Endothelial cell (in vitro differentiated cells): ENCODE measurements at places on chromosomes 7 and 10. TPM values are rescaled to one million over a fixed set of nuclear protein-coding genes. Genes with fewer than 3 reads are reported as not detected.

The ZNF365 gene
- total RNA-seq = not detected

The TMEM213 gene
- total RNA-seq = not detected

The PHYHIPL gene
- total RNA-seq = 0.69 TPM

The PARP12 gene
- 14.5 TPM for total RNA-seq

The LRMDA gene
- 19.4 TPM for total RNA-seq

- peaks cover 15% of the 10 kb centered on the region for H3K27me3 ChIP-seq
- H3K4me1 ChIP-seq = no peaks in the 10 kb centered on the region
- no peak for DNase-seq
Measured at GRCh38 chr7:449324-450019, 70.2 kb downstream of the PDGFA start.

- peaks cover 3% of the 10 kb centered on the region for H3K27me3 ChIP-seq
- H3K4me3 ChIP-seq = no peak overlapping the region
- no peak for DNase-seq
- H3K4me1 ChIP-seq = peaks cover 25% of the 10 kb centered on the region
- H3K27ac ChIP-seq = no peak overlapping the region
Measured at GRCh38 chr10:103799341-103799740, 56.0 kb downstream of the SH3PXD2A start.
